Caki2 (cell line): ENCODE measurements at places on chromosomes 11 and 22. TPM values are rescaled to one million over a fixed set of nuclear protein-coding genes. Genes with fewer than 3 reads are reported as not detected.
A peak's percentile ranks its signal among the peaks of the same experiment; 100 is the strongest.

DNA sequence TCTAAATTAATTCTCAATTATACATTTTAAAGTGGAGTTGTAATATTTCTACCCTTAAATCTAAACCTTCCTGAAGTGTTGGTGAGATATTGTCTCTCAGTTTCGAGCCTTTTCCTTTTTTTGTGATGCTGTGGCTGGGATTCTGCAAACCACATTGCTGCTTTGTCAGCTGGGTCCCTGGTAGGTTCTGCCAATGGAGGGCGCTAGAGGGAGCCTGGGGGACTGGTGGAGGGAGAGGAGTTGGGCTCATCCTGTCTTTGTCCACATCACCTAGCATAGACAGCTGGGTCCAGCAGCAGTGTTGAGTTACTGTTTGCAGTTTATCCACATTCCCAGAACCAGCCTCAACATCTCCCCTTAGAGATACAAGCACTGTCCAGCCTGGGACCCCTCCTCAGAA lies 41.0 kb downstream of the TRAF6 start:
- no peak for DNase-seq

- DNase-seq = no peak
These were observed 153.0 kb upstream of the LRRC4C start for GRCh38 chr11:41612415-41612814.

- no peak for DNase-seq
These were observed 8.4 kb upstream of the HDHD5 start for GRCh38 chr22:17167486-17167885.

DNA sequence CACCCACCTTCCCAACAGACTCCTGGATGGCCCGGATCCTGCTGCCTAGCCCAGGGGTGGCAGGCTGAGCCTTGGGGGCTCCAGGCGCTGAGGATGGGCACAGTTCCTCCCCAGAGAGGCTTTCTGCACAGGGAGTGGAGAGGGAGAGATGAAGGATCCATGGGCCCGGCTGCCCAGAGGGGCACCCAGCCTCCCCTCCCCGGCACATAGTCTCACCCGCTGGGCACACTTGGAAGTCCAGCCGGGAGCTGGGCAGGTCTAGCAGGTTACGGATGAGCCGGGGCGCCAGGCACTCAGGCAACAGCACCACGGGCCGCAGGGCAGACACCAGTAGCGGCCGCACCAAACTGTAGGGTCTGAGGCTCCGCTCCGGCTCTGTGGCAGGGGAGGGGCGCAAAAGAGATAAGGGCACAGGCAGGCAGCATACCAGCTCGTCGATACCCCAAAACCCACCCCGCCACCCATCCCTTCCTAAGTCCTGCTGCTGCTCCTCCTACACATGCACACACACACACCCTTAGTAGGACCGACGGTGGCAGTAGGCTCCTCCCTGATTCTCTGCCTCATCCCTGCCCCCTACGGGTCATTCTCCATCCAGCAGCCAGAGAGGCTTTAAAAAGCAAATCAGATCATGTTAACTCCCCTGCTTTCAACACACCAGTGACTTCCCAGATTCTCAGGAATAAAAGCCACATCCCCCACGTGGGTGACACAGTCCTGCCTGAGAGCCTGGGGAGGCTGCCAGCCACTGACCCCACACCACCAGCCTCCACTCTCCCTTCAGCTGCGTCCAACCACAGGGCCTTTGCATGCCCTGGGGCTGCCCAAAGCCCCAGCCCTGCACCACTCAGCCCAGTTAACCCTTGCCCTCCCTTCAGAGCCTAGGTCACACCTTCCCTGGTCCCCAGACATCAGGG lies 6.5 kb upstream of the MFNG start:
- peak; percentile 72 for DNase-seq

- no peak for DNase-seq
These were observed 3.3 kb downstream of the ART5 start for GRCh38 chr11:3638513-3638912.

DNA sequence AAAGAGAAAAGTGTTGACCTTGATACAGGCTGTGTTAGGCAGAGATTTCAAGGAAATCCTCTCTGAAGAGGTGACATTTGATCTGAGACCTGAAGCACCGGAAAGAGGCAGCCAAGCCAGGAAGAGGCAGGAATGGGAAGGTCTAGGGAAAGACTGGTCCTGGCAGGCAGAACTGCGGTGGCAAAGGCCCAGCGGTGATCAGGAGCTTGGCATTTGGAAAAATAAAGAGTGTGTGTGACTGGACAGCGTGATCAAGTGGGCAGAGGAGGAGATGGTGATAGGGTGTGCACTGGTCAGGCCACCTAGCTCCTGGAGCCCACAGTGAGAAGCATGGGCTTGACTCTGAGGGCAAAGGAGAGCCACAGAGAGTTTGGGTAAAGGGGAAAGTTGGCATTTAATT lies 27.2 kb upstream of the GAB4 start:
- DNase-seq = no peak

The CARD18 gene
- not detected in 2 replicates for total RNA-seq

The CRYBB2 gene
- not detected in 2 replicates for total RNA-seq

The BRD1 gene
- total RNA-seq = 23.4 and 28.1 TPM in 2 replicates
